Activated CD8-positive, alpha-beta memory T cell treated with anti-CD3 and anti-CD28 coated beads for 1 hour (primary cell): ENCODE measurements at places on chromosomes 12 and 14.

DNA sequence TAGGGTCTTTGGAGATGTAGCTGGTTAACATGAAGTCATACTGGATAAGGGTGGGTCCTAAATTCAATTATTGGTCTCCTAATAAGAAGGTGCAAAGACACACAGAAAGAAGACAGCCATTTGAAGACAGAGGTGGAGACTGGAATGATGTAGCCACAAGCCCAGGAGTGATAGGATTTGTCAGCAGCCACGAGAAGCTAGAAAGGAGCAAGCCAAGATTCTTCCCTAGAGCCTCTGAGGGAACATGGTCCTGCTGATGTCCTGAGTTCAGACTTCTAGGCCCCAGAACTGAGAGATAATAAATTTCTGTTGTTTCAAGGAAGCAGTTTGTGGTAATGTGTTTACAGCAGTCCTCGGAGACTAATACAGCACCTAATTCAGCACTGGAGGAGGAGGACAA, 203.3 kb upstream of the SRRM4 start:
- no peak for DNase-seq

DNA sequence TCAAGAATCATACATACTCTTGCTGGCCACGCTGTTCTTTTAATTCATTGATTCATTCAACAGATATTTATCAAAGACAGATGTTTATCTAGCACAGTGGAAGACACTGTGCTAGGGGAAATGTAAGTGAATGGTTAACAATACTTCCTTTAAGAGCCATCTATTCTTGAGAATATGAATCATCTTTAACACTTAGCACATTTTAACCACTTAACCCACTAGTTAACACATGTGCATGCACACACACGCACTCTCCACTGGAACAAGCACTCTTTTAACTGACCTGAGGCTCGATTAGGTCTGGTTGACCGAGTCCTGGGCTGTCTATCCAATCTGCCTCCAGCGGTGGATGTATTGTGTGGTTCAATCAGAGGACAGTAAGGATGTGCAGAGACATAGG, 34.6 kb downstream of the LMNTD1 start:
- DNase-seq, result no peak

DNA sequence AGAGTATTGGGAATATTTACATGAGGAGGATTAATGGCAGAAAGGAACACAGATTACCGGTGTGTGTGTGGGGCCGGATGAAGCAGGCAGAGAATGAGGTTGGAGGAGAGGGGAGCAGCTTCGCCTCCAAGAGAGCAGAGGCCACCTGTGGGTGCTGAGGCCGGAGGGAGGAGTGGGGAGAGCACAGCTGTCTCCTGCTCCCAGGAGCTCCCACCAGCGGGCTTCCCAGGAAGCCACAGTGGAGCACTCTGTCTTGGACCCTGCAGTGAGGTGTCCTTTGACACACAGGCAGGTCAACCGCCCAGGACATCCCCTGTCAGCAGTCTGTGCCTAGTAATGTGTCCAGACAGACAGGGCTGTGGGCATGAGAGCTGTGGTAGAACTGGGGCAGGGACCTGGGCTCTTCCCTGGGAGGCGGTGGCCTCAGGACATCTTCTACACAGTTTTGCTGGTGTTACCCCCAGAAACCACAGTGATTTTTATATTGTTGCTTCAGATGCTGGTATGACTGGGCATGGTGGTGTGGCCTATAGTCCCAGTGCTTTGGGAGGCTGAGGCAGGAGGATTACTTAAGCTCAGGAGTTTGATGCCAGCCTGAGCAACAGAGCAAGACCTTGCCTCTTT, 18.5 kb upstream of the AMN start:
- DNase-seq, result no peak

GRCh38 chr14:51704545-51704944, 52.8 kb downstream of the FRMD6 start:
- DNase-seq, result no peak

DNA sequence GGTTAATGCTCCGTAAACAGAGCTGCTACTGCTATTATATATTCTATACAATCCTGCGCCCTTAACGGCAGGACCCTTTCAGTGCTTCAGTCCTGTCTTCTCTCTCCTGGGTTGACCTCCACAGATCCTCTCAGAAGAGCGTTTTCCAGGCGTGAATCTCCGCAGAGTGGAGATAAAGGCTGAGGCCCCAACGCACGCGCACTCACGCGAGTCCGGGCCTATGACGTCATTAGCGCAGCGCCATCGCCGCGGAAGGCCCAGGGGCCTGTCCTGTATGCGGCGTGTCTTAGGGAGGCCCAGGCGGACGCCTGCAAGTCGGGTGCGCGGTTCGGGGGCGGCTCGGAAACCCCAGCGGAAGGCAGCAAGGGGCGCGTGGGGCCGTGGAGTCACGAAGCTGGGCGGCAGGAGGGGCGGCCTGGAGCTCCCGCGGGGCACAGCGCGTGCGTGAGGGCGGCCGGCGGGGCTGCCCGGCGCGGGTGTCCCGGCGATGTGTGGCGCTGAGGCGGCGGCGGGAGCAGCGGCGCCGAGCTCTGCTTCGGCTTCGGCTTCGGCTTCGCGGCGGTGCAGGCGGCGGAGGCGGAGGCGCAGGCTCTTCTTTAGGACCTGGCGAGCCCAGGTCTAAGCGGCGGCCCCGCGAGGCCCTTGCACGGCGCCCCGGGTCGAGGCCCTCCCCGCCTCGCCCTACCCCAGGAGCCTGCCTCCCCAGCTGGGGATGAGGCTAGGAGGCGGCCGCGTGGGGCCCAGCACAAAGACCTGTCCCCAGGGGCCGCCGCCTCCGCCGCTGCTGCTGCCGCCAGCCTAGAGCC, at the start of gene MAPKAPK5:
Gene MAPKAPK5 (plus strand): TSS at position 479 of the 806 bp plus-strand sequence. CDS start 506 bp downstream, outside the sequence.
- peak; percentile 94 for DNase-seq

DNA sequence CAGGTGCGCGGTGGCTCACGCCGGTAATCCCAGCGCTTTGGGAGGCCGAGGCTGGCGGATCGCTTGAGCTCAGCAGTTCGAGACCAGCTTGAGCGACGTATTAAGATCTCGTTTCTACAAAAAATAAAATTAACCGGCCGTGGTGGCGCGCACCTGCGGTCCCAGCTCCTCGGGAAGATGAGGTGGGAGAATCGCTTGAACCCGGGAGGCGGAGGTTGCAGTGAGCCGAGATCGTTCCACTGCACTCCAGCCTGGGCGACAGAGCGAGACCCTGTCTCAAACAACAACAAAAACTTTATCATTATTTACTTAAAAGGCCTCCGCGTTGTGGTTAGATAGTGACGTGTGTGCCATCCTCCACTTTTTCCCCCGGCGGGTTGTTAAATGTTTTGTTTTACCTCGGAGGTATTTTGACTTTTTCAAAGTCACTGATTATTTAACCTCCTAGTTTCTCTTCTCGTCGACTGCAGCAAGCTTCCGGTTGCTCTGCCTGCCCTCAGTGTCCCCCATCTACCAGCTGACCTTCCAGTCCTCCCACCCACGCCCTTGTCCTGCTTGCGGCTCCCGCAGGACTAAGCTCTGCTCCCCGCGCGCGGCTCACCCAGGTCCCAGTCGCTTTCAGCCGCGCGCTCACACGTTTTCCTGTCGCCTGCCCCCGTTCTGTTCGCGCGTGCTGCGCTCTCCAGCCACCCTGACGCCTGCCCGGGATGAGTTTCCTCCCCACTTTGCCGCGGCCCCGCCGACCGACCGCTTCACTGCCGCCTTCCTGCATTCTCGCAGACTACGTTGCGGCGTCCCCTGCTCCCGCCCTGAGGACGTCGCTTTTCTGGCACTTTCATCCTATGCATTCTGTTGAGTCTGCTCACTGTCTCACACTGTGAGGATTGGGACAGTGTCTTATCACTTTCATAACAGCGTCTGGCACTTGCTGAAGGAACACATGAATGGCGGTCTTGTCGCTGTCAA, 1.2 kb upstream of the SCAF11 start:
- DNase-seq, result peak; percentile 44

DNA sequence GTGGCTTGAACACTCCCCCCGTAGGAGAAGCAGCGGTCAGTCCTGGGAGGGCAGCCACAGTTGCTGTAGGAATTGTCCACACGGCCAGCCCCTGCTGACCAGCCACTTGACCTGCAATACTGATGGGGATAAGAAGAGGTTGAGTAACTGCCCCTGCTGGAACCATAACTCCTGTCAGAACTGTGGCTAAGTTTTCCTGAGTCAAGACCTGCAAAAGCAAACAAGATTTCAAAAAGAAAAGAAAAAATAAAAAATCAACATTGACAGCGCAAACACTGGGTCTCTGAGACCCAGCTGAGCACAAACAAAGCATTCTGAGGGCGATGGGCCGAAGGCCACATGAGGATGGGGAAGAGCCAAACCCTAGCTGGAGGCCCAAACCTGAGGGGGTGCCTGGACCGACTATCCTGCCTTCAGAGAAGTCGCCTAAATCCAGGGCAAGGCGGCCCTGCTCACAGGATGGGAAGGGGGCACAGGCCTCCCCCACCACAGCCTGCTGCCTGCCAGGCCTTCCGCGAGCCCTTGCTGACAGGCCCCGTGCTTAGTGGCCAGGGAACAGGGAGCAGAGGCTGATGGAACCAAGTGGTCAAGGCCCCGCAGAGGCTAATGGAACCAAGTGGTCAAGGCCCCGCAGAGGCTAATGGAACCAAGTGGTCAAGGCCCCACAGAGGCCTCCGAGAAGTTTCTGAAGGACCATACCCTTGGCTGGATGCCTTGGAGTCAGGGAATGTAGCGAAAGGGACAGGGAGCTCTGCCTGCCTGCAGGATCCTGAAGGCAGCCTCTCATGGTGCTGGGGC, 19.1 kb downstream of the POU6F1 start:
- DNase-seq, result no peak

DNA sequence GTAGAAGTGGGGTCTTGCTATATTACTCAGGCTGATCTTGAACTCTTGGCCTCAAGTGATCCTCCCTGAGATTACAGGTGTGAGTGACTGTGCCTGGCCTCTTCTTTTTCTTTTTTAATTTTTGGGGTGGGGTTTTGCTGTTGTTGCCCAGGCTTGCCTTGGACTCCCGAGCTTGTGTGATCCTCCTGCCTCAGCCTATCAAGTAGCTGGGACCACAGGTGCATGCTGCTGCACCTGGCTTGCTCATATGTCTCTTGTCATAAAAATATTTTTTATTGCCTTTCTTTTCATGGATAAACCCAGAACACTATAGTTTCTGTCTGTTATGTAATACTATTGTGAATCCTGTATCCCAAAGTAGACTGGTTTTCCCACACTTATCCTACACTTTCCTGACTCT, 26.0 kb downstream of the SCYL2 start:
- DNase-seq, result no peak

GRCh38 chr14:76432827-76433752, 57.2 kb downstream of the ESRRB start:
- no peak for DNase-seq

- peak; percentile 19 for DNase-seq
These were observed 2.2 kb downstream of the RCOR1 start for GRCh38 chr14:102594514-102595175.
